ENCODE measurements at places on chromosomes 5 and 9.

GRCh38 chr5:154487541-154487940 lies 9.5 kb upstream of the HAND1 start:
- no peak for DNase-seq

GRCh38 chr9:3012245-3012644 lies 168.3 kb upstream of the PUM3 start:
- no peak for DNase-seq

- no peak for DNase-seq
Observed at GRCh38 chr9:710951-711745, 130.3 kb upstream of the DMRT1 start.

- no peak for DNase-seq
Observed at GRCh38 chr5:73764996-73765395, 139.0 kb downstream of the ARHGEF28 start.

DNA sequence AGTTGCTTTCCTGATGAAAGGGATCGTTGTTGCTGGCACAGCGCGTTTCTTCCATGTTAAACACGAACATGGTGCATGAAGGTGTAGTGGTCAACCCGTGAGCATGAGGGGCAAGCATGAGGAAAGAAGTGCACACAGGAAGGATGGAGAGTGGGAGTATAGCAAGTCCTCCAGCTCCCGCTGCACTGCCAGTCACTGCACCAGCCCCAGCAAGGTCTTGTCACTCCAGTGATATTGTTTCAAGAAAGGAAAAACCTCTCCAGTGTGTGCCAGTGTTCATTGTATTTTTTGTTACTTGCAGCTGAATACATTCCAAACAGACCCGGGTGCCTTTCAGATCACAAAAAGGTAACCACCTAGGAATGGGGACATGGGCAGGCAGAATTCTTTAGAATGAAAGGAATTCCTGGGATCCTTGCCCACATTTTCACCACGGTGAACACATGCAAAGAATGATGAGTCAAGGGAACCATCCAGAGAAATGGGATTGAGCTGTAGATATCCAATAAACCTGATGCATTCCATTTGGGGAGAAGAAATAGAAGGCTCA lies 186.3 kb downstream of the AOPEP start:
- peak; percentile 39 for DNase-seq

GRCh38 chr5:72624641-72625236 lies 117.5 kb upstream of the ZNF366 start:
- peak; percentile 76 for DNase-seq

- DNase-seq: peak; percentile 53
Observed at GRCh38 chr5:83608122-83608521, 112.5 kb downstream of the HAPLN1 start.

- no peak for DNase-seq
Observed at GRCh38 chr5:14347522-14347921, 204.4 kb downstream of the TRIO start.
